ENCODE measurements at places on chromosomes 3 and 15. TPM values are rescaled to one million over a fixed set of nuclear protein-coding genes. Genes with fewer than 3 reads are reported as not detected.

Gene LMOD3
- total RNA-seq = not detected

Gene BTD
- 15.5 TPM for total RNA-seq

Gene ANKRD63
- total RNA-seq = 0.19 TPM

Gene HDAC11
- total RNA-seq = 9.7 TPM

Gene FRMD4B
- 0.85 TPM for total RNA-seq

Gene SST
- total RNA-seq = not detected
